CD4-positive, alpha-beta T cell treated with Interleukin-6 at 100 ng/mL for 8 hours (primary cell): ENCODE measurements at places on chromosomes 5 and 9.
A peak's percentile ranks its signal among the peaks of the same experiment; 100 is the strongest.

DNA sequence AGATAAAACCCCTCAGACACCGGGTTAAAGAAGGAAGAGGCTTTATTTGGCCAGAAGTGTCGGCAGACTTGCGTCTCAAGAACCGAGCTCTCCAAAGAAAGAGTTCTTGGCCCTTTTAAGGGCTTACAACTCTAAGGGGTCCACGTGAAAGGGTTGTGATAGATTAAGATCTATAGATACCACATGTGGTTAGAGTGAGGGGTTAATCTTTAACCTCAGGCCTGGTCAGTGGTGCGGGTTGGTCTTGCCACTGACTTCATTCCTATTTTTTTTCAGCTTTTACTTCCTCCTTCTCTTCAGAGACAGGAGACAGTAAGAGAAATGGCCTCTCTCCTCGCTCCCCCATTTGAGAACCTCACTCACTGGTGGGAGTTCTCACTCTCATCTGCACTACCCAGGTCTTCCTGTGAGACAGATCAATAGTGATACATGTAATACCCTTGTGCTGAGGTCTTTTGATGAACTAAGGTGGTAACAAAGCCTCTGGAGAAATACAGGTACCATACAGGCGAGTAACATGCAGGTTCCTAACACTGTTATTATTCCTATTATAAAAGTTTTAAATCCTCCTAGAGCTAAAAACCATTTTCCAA is 52.4 kb upstream of the COX7C start:
- DNase-seq, result no peak

DNA sequence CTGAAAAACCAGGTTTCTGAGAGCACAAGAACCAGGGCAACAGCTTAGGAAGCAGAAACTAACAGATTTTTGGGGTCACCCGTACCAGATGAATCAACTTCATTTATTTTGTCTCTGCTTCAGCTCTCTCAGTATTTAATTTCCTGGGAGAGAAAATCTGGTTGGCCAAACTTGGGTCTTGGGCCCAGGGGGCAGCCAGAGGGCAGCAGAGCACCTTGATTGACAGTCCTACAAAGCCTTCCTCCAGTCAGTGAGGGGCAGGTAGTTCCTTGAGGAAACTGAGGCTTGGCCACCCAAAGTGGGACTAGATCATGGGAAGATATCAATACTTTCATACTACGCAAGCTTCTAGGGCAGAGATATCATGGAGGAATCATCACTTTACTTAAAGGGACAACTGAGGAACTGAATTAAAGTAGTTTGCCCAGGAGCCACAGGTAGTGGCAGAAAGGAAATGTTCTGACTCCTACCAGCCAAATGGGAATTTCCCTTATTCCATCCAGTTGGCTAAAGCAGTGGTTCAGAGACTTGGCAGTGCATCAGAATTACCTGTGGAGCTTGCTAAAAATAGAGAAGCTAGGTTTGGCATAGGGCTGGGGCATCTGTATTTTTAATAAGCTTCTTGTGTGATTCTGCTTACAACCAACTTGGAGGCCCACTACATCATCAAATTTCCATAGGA is 21.5 kb upstream of the ARHGAP26 start:
- peak; percentile 53 for DNase-seq

- peak; percentile 37 for DNase-seq
Measured at GRCh38 chr9:128254855-128255759, 20.7 kb downstream of the GOLGA2 start.

DNA sequence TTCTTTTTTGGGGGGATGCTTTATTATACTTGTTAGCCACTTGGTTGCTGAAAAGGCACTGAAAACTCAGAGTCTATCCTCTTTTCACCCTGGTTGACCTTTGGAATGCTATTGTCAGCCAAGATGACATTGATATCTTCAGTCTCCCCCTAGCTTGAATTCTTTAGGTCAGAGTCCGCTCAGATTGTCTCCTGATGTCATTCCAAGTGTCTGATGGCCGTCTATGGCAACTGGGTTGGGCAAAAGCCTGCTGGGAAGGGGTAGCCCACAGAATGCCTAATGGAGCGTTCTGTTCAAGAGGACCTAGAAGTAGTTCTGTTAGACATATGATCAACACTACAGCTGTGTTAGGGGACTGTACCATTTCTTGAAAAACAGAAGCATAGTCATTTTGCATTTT is 9.7 kb upstream of the MEF2C start:
- DNase-seq, result no peak

- DNase-seq, result no peak
Measured at GRCh38 chr5:145531038-145531734, 304.0 kb downstream of the PRELID2 start.

DNA sequence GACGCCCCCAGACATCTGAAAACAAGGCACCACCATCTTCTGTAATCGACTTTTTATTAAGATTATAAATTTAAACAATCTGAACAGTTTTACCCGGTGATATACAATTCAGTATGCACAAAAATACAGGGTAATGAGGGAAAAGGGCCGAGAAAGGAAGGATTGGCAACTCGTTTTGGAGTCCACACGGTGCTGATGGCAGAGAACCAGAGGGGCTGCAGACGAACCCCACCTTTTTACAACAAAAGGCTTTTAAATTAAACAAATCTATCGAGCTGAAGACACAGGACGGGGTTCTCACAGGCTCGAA is 2.6 kb downstream of the IER5L start:
- DNase-seq, result no peak

GRCh38 chr9:117103438-117104110 is 311.3 kb downstream of the ASTN2 start:
- DNase-seq, result no peak

GRCh38 chr5:39256477-39257235 is 37.3 kb upstream of the FYB1 start:
- DNase-seq, result peak; percentile 57

GRCh38 chr5:80809451-80809850 is 150.7 kb upstream of the RASGRF2 start:
- no peak for DNase-seq

DNA sequence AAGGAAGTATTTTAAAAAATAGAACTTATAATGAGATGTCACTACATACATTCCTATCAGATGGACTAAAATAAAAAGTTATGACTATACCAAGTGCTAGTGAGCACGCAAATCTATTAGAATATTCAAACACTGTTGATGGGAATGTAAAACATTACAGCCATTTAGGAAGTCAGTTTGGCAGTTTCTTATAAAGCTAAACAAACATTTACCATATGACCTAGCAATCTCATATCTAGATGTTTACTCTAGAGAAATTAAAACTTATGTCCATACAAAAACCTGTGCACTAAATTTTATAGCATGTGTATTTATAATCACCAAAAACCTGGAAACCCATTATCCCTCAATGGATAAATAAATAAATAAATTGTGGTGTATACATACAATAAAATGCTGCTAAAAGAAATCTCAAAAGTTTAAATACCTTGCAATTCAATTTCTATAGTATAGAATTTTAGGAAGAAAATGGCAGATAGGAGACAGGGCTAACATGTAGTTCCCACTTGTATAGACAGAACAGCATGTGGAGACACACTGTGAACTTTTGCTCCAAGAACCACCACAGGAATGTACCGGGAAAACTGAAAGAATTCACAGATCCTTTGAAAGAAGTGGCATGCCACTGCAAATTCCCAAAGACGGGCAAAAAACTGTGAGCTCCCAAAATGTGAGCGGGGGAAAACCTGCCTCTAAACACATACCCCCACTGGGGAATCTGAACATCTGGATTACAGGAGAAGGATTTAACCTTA is 174.6 kb upstream of the SPEF2 start:
- DNase-seq, result no peak

DNA sequence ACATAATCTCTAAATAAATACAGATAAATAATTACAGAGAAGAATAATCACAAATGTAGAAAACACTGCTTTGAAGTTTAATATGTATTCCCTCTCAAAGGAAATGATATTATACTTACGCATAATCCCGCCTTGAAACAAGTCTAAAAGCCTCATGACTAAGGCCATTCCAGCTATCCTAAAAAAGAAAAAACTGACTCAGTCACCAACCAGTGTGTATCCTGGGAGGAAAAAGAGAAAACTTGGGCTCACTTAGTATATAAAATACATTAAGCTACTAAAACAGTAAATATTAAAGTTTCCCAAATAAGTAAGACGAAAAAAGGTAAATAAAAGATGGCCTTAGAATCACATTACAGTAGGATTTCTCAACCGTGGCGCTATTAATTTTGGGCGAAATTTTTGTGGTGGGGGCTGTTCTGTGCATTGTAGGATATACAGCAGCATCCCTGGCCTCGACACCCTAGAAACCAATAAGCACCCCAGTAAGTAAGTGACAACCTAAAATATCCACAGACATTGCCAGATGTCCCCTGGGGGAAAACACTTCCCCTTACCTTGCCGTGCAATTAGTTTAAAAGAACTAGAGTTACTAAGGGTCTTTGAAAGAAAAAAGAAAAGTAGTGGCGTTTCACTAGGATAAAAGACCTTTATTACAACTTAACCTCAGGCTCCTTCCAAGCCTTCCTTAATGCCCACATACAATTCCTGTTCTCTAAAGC is 1.1 kb downstream of the HSPA9 start:
- DNase-seq, result no peak

DNA sequence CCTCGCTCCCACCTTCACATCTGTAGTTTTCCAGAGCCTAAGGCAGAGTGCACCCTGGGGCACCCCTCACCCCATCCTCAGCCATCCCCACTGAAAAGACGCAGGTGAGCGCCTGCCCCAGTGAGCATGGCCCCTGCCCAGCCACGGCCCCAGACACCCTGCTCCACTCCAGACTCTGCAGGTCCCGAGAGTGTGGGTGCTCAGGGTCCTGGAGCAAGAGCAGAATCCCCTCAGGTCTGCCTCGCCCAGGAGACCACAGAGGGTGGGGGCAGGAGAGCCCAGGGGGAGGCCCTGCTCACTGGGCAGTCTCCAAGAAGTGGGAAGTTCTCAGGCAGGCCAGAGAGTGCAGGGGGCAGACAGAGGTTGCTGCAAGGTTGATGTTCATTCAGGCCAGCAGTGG is 158.6 kb upstream of the PPP1R26 start:
- no peak for DNase-seq

- no peak for DNase-seq
Measured at GRCh38 chr9:70789086-70789485, 332.3 kb downstream of the TRPM3 start.

DNA sequence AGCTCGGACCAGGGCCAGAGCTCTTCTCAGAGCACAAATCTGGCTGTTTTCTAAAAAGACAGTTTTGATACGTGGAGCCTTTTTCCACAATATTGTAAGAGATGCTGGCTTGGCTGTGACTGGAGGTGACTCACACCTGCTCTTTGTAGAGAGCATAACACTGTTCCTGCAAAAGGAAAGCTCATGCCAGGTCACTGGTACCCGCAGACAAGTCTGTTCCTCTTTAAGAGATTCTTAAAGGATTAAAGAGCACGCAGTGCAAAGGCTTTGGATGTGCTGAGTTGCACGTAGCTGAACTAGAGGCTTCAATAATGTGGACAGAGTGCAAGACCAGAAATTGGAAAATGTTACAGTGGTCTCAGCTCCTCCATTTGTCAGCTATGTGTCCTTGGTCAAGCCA is 19.0 kb downstream of the ACTL7B start:
- DNase-seq, result no peak

GRCh38 chr9:123716339-123716945 is 213.5 kb downstream of the DENND1A start:
- no peak for DNase-seq

- DNase-seq, result no peak
Measured at GRCh38 chr5:124972703-124973102, 226.3 kb upstream of the ZNF608 start.

DNA sequence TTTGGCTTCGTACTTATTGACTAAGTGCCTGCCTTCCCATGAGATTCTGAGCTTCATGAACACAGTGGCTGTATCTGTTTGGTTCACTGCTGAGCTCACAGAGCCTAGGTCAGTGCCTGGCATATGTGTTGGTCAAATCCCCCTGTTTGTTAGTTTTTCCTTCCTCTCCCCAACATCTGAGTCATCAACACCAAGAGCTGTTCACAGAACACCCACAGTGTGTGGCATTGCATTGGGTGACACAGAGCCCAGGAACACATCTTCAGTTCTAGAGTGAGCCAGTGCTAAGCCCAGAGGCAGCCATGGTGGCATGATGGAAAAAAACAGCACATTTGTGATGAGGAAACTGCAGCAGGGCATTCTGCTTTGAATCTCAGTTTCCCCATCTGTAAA is 294.6 kb downstream of the SEC61B start:
- DNase-seq, result no peak

DNA sequence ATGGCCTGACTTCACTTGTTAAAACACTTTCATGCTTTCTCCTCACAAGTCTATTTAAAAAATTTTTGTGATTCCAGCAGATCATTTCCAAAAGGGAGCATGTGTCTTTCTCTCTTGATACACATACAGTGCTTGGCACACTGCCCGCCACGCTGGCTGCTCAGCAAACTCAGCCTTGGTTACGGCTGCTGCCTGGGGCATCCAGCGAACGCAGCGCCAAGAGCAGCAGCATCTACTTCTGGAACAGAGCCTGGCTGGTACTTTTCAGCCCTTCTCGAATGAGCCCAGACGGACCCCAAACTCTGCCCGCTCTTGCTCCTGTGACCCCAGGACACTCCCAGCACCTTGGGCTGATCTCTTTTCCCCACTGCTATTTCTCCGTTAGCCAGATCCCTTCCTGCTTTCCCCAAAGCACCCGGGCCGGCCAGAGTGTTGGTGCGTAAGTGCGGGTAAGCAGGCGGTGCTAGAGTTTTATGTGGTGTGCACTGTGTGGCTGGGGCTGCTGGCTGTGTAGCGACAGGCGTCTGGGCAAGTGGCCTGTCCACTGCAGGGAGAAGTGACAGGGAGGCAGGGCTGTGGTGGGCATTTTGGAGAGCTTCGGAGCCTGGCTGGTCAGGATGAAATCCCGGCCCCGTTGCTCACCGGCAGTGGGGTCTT is 73.2 kb downstream of the SH3PXD2B start:
- no peak for DNase-seq
